ENCODE measurements at places on chromosomes 1 and 21.
A peak's percentile ranks its signal among the peaks of the same experiment; 100 is the strongest.

DNA sequence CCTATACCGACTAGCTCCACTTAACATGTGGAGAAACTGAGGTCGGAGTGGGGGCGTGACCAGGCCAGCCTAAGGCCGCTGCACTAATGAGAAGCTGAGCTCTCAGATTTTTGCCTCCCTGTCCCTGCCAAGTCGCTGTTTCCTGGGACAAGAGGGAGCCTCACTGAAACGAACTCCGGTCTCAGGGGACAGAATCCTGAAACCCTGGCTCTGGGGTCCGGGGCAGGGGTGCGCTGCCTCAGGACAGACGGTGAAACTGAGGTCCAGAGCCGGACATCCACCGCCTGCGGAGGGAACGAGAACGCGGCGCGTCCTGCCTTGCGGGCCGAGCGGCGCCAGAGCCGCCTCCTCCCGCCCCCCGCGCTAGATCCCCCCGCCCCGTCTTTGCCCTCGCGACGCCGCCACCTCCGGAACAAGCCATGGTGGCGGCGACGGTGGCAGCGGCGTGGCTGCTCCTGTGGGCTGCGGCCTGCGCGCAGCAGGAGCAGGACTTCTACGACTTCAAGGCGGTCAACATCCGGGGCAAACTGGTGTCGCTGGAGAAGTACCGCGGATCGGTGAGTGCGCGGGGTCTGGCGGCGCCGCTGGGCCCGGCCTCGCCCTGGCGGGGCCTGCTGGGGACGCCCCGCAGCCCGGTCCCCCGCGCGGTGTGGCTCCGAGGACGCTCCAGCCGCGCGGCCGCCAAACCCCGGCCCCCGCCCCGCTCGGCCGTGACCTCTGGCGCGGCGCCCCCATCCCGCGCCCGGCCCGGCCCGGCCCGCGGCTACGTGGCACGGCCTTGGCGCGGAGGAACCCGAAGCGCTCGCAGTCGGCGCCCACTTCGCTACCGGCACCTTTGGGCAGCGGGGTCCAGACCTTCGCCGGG lies at the start of gene GPX7:
TSS of gene GPX7 (plus strand) at position 381 of the 865 bp plus-strand sequence. CDS start at position 420, 39 bp downstream.
- peak; percentile 45 for DNase-seq

DNA sequence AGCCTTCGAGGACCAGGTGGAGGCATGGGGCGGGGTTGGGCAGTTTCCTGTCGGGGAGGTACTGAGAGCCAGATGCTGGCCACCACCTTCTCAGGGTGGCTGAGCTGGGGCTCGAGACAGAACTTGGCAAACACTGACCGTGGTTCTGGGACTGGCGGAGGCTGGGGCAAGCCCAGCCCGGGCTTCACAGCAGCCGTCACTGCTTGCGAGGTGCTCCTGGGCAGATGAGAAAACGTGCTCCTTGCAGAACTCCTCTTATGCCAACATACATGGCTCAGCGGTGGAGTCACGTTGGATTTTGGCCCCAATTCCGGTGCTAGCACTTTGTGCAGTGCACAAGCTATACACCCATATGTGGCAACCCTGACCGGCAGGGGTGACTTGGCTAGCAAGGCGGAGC lies 69.2 kb downstream of the RUNX3 start:
- DNase-seq, result no peak

GRCh38 chr1:58156124-58156468 lies 390.4 kb downstream of the OMA1 start:
- DNase-seq, result no peak

DNA sequence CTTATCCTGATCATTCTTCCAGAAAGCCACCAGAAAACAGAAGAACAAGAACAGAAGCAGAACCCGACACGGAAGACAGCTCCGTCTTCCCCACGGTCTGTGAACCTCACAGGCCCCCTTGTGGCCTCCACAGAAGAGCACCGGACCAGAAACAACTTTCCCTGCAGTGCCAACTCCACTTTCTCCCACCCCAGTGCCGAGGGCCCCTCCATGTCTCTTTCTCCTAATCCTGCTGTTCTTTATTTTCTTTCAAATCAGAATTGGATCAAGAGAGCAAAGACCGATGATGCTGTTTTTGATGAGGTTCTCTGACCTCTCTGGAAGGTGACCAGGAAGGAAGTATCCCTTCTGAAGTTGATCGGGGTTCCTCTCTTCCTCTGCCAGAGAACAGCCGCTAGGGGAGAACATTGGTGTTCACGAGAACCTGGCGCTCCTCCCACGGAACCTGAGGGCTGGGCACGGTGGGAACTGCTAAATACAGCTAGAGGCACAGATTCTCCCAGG lies 58.9 kb upstream of the CTTNBP2NL start:
- DNase-seq, result no peak

DNA sequence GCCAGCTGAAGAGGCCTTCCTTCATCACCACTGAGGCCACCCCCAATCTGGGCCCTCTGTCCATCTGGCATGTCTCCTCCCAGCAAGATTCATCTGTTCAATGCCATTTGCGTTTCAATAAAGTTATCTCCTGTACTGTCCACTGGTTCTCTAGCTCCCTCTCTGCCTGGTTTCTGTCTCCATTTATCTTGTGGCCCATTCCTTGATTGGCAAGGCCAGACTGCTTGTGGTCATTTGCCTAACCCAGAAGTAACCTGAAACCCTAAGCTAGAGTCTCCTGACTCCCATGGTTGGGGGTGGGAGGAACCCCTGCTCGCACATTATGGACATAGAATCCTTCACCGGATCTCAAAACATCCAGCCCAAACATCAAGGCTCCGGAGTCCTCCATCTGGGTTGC lies 2.1 kb upstream of the IPO9 start:
- no peak for DNase-seq

DNA sequence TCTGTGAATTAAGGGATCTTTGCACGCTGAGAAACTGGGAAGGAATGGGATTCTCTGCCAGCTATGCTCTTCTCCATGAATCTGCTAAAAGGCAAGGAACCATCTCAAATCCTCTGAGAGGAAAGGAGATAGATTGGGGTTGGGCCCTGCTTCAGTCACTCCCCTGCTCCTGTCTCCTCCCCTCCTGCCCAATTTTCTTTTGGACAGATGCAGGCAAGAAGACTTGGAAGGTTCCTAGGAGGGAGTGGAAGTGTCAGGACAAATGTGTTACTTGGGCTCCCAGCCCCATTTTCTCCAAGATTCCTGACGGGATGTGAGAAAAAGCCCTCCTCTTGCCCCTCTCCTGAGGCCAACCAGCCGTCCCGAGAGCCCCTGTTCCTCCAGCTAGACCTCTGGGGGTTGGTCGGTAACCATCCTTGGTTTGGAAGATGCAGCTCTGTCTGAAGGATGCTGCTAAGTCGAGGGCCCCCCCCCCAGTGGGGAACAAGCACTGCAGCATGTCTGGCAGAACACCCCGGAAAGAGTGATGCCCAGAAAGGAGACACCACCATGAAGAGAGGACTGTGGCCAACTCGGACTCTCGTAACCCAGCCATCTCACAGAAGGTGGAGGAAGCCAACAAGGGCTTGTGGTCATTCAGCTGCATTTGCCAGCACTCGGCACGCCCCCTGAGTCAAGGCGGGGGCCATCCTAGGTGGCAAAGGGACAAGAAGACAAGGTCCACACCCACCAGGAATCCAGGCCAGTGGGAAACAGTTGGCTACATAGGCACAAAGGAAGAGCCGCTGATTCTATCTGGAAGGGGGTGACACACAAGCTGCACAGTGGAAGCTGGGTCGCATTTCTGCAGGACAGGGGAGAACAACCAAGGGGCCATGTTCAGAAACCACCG lies 43.7 kb downstream of the CDK18 start:
- no peak for DNase-seq

DNA sequence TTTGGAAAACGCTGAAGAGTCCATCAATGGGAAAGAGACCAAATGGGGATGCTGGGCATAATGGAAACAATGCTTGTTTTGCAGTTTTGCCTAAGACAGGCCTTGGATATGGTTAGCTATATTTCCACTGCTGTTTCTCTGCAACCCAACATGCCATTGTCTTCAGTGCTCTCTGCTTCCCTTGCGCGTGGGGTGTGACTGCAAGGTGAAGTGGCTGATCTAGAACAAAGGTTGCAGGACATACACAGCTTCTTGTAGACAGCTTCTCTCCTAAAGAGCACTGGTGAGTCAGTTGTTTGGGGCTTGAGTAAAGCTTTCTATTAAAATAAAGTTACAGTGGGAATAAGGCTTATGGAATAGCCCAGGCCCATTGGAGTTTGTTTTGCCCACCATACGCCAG lies 33.0 kb downstream of the RUNX1 start:
- DNase-seq, result no peak

DNA sequence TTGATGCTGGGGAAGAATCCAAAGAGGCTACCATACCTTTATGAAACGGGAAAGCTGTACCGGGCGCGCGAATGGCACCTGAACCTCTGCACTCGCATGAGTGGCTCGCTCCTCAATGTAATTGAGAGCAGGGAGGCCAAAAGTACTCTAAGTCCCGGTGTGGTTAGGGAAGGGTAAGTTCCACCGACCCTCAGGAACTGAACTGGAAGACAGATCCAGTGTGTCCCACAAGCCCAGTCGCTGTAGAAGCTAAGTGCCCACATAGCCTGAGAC lies 1.0 kb downstream of the GATAD2B start:
- no peak for DNase-seq

DNA sequence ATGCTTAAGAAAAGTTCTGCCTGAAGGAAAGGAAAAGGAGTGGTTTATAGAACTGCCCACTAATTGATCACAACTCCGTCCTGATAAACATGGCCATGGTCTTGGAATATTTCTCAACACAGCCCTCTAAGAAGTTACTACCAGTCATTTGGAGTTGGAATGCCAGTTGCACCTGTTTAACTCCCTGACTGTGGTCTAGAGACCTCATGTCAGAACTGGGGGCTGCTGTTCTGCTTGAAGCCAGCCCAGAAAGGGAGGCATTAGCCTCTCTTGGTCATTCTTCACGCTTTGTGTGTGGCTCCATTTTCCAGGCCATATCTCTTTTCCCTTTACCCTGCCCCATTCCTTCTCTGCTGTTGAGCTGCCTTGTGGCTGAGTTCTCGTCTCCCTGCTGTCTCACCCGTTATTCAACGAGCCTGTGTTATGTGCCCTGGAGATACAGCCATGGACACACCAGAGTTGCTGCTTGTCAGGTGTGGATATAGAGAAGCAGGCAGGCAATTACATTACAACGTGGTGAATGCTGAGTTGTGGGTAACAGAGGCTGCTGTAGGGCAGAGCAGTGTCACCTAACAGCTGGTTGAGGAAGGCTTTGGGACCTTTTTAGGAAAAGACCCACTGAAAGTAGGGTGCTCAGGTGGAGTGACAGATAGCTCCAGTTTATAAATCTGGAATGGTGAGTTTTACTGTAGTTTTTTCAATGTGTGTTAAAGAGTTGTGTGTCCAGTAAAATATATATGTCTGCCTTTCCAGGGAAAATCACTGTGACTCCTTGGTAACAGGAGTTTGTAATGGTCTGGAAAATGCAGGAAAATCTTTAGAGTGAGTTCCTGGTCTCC lies 137.0 kb upstream of the IPO9 start:
- no peak for DNase-seq

GRCh38 chr1:62436039-62436465 lies 797 bp upstream of the USP1 start:
- DNase-seq, result peak; percentile 93

- DNase-seq, result no peak
Observed at GRCh38 chr1:171871848-171872247, 30.6 kb downstream of the DNM3 start.

DNA sequence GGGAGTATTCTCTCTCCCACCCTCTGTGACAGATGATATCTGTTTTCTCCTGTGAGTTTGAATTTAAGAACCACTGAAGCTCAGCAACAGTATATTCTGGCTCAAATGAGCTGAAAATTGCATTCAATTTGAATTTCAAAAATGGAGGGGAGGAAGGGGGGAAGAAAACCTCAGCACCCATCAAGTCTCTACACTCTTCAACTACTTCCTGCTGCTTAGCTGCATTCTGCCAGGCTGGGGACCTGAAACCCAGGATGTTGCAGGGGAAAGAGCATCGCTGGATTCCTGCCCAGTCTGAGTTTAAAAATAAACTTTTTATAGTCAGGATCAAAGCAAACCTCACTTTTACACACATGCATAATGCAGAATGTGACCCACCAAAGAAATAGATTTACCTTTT lies 214.3 kb upstream of the ESRRG start:
- no peak for DNase-seq

GRCh38 chr1:87159378-87159915 lies 169.2 kb upstream of the LMO4 start:
- no peak for DNase-seq

- DNase-seq, result no peak
Observed at GRCh38 chr1:42551180-42551579, 88.1 kb downstream of the CCDC30 start.

DNA sequence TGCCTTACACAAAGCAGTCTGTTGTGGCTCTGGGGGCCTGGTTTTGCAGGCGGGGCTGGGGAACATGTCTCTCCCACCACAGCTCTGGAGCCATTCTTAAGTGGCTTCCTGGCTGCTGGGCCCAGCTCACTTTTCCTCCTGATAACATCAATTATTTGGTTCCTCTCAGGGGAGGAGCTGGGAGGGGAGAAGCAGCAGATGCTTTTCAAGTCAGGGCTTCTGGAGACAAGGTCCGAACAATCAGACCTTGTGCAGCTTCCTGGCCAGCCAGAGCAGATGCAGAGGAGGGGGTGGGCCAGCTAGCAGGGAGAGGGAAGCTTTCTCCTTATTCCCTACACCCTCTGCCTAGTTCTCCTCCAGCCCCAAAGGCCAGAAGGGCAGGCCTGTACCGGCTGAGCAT lies 3.7 kb upstream of the PAQR6 start:
- no peak for DNase-seq

- DNase-seq, result no peak
Observed at GRCh38 chr1:176338877-176339276, 124.1 kb upstream of the PAPPA2 start.

DNA sequence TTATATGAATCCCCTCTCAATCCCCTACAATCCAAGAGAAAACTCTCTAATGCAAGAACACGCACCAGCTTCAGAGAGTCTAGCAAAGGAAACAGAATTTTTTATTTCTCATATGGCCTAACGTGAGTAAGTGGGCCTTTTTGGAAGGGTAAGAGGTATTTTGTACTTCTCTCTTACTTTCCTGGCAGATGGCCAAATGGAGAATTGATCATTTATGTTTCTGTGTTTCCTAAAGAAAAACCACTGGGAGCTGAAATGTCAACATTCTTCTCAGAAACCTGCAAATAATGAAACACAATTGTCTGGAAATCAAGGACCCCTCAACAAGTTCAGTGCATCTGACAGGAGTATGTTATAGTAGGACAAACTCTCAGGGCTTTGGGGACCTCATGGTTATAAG lies 176.4 kb upstream of the C8B start:
- no peak for DNase-seq

DNA sequence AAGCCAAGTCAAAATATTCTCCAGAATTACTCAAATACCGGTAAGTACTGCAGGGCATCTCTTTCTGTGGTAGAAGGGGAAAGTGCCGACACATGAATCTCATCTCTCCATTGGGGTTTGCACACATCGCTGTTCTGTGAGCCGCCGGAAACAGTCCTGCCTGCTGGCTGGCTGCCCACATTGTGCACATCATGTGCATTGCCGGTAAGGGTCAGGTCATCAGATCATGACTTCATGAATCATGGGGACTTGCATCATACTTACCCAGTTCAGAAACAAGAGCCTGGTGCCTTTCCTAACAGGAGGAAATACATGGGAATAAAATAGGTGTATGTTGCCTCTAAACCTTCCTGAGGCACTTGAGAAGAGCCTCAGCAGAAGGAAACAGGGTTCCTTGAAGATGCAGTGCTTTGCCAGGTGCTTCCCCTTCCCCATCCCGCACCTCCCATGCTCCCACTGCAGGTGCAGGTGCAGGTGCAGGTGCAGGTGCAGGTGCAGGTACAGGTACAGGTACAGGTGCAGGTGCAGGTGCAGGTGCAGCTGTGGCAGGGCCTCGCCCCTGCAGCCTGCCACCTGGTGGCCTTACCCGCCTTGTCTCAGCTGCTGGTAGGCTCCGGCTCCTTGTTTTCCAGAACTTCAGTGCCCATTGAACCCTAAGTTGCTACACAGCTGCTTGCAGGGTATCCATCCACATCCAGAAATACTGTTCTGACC lies 26.5 kb downstream of the GPR137B start:
- DNase-seq, result no peak
